ENCODE measurements at places on chromosomes 11 and 22. TPM values are rescaled to one million over a fixed set of nuclear protein-coding genes. Genes with fewer than 3 reads are reported as not detected.

LIF gene
- polyA plus RNA-seq, result 3.4 TPM

PATE4 gene
- polyA plus RNA-seq, result not detected

GRCh38 chr22:45742866-45743450 lies 71.3 kb downstream of the ATXN10 start:
- no peak for DNase-seq

DNA sequence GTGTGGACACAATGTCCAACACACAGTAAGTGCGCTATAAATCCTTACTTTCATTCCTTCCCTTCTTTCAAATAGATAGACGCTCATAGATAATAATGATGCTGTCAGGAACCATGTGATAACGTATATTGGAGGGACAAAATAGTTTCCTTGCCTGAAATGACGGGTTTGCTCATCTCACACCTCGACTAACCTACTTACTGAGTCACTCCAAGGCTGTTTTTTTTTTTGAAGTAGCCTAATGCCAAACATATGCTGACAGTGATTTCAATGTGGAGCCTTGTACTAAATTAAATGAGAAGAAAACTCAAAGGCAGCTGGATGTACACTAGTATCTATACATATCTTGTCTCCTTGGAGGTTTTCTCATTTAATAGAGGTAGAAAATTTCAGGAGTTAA lies 400.5 kb downstream of the NELL1 start:
- no peak for DNase-seq

DNA sequence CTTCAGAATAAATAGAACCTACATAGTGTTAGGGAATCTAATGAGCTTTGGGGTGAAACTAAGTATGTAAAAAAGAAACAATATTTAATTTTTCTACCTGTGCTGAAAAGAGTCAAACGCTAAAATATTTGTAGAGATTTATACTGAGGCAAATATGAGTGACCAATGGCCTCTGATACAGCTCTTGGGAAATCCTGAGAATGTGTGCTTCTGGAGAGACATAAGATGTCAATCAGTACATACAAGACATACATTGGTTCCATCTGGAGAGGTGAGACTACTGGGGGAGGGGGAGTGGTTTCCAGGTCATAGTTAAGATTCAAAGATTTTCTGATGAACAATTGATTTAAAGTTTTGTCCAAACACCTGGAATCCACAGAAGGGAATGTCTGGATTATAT lies 970 bp downstream of the ASRGL1 start:
- DNase-seq, result no peak
